ENCODE measurements at places on chromosomes 5 and 9.

DNA sequence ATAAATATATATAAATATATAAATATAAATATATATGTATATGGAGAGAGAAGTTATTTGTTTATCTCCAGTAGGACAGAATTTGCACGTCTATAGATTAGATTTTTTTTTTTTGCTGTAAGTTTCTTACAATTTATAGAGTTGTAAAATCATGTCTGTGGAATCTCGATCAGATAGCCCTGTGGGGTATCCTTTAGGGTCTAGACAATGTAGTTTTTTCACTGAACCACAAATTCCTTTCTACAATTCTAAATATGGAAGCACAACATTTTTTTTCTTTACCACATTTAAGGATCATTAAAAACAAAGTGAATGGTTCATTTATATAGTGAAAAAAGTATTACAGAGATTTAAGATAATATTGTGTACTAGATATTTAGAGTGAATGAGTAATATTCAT lies 384.2 kb upstream of the ZNF608 start:
- no peak for DNase-seq

DNA sequence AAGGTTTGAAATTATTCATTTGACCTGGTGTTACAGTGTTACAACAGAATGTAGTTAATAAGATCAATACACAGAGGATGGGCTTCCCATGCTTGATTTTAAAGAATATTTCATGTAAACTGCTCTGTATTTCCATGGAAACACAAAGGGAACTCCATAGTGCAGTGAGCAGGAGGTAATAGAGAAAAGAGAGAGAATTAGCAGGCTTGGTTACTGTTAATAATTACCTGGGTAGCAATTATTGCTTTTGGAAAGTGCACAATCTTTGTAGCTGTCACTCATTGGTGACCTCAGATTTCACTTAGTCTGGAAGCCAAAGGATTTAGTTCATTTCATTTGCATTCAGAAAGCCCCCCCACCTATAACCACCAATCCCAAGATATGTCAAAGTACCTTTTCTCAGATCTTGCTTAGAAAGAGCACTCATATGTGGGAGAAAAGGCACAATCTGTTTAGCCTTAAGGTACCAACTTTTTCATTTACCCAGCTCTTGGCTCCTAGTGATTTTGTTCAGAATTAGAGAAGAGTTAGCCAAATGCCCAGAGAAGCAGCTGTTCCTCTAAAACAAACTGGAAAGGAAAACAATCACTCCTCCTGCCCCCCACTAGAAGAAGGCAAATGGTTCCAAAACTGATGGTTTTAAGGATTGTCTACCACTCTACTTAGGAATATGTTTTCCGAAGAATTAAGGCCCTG lies 234.5 kb upstream of the SLC24A2 start:
- no peak for DNase-seq

GRCh38 chr5:179330186-179330900 lies 14.9 kb downstream of the ADAMTS2 start:
- DNase-seq: no peak

GRCh38 chr9:882416-882924 lies 41.0 kb downstream of the DMRT1 start:
- no peak for DNase-seq

DNA sequence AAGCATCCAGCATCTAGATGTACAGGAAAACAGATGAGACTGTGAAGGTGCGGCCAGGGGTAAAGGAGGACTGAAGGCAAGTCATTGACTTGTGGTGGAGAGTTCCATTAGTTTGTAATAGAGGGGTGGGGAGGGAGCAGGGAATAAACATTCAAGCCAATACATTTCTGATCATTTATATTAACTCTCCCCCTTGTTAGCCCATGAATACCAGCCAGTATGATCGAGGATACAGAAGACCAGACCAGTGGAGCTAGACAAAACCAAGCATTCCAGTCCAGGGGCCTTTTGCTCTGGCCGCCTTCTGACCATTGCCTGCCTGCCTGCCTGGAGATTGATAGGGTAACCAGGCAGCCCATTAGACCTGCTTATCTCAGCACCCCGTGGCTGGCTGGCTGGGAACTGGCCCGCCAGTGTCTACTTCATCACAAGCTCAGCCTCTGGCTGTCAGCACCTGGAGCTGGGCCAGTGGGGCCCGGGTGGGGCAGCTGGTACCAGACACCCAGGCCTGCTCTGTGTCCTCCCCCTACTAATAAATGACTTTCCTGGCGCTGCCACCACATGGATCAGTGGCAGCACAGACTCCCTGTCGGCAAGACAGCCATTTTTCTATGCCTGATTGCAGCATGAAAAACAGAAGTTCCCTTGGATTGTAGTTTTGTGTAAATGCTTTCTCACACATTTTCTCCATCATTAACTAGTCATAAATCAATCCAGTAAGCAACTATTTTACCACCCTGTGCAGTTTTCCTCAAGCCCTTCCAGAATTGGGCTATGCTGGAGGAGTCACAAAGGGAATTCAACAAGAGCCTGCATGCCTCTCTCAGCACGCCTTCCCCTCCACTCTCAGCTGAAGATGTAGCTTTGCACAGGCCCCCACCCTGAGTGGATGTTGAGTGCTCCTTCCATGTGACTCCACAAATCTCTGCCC lies 181.3 kb downstream of the SNCAIP start:
- DNase-seq: peak; percentile 6

- no peak for DNase-seq
Measured at GRCh38 chr5:176860381-176860780, 38.8 kb downstream of the HK3 start.

GRCh38 chr9:114000063-114000454 lies 78.0 kb downstream of the AMBP start:
- DNase-seq: no peak

- DNase-seq: no peak
Measured at GRCh38 chr5:81776258-81776657, 25.4 kb upstream of the SSBP2 start.

GRCh38 chr9:75108571-75108970 lies 20.3 kb downstream of the OSTF1 start:
- DNase-seq: no peak

- no peak for DNase-seq
Measured at GRCh38 chr5:102924963-102925362, 169.9 kb downstream of the PAM start.

GRCh38 chr9:81268048-81268447 lies 421.3 kb downstream of the TLE1 start:
- no peak for DNase-seq

GRCh38 chr9:31519011-31519410 lies 865.4 kb upstream of the ACO1 start:
- no peak for DNase-seq

GRCh38 chr9:92740009-92740408 lies 24.6 kb downstream of the BICD2 start:
- DNase-seq: no peak

Data from NCI-H1417 treated with DMSO at 0.1 percent for 48 hours (cell line).